Hepatic stellate cell (primary cell): ENCODE measurements at places on chromosomes 4 and X.

DNA sequence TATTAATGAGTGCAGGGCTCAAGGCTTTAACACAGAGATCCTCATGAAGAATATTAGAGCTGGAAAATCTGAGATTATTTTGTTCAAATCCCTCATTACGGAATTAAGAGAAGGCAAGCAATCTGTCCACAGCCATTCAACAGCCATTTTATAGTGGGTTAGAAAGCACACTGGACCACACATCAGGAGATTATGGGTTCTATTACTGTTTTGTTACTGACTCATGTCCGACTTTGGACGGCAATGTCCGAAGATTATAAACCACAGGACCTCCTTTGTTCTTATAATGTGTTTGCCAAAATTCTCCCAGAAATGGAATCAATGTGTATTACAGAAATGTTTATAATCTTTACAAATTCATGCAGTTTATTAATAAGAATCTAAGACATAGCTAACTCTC, 8.1 kb downstream of the LAMTOR3 start:
- no peak for DNase-seq

GRCh38 chr4:75922588-75922987, 18.2 kb downstream of the NAAA start:
- no peak for DNase-seq

DNA sequence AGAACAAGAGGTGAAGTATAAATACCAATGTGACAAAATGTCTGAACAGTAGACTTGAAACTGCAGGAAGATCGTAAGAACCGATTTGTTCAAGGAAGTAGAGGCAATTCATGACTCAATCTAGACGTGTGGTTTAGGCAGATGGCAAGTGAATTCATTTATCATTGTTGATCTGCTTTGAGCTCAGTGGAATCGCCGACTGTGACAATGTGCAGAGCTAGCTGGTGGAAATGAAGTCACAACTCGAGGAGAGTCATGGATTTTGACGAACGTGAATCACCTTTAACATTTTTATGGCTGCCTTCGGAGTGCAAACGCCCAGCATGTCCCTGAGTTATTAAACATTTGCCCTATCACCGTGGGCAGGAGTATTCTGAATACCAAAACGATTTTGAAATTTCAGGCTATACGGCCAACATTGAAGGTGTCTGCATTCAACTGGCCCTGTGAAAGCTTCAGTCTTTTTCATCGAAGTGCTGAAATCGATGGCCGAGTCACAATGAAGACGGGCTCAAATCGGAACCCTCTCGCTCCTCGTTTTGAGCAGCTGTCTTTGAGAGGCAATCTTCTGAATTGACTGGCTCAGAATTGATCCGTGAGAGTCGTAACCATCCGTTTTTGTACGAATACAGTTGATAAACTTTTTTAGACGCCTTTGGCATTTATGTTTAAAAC, 689 bp upstream of the OGT start:
- DNase-seq, result no peak

- no peak for DNase-seq
These were observed 68.5 kb downstream of the UBA6 start for GRCh38 chr4:67632492-67632891.

DNA sequence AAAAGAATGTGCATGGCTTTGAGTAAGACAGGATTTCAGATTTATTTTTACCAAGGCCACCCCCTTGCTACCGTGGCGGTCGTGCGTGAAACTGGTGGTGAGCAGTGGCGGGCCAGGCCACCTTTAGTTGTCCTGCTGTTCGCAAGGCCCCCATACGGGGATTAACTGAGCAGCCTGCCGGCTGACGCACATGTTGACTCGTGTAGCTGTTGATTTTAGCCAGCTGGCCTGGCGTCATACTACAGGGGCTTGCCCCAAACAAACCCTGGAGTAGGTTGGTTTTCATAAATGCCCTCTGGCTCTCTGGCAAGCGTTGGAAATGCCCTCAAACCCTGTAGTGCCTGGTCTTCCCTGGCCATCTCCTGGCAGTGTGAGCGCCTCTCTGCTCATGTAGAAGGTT, 28.4 kb downstream of the WFS1 start:
- DNase-seq, result no peak

DNA sequence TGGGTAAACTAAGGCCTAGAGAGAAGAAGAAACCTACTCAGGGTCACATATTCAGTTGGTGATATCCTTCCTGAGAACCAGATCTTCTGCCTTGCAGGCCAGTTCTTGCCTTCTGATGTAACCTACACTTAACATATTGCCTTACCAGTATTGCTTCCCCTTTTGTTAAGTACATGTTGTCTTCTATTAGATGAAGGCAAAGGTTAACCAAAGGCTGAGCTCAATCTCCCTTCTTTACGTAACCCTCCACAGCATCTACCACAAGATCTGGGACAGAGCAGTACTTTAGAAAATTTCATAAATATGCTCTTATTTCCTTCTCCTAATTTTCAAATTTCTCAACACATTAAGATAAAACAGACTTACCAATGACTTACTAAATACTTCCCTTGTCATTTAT, 474.4 kb downstream of the SH2D1A start:
- no peak for DNase-seq

DNA sequence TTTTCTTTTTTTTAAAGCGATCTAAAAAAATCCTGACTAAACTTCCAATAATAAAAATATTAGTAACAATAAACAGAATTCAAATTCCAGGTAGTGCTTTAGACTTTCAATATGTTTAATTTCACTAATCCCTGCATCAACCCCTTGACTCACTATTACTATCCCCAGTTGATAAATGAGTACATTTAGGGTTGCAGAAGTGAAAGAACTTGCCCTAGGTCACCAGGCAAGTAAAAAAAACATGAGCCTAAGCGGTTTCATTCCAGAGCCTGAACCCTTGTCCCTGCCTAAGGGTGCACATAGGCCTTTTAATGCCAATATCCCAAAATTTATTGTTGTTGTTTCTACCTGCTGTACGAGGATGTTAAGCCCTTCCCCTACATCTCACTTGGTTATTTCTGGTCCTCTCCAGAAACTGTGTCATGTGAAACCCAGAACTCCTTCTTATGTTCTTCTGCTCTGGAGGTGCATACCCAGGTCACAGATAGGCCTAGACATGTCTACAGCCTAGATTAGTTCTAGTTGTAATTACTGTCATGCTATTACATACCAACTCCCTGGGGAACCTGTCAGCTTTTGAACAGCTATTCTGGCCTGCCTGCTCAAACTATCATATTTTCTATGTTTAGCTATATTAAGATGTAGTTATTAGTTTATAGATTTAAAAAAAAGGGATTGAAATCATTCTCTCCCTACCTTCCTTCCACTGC, 244.5 kb upstream of the PITX2 start:
- no peak for DNase-seq

DNA sequence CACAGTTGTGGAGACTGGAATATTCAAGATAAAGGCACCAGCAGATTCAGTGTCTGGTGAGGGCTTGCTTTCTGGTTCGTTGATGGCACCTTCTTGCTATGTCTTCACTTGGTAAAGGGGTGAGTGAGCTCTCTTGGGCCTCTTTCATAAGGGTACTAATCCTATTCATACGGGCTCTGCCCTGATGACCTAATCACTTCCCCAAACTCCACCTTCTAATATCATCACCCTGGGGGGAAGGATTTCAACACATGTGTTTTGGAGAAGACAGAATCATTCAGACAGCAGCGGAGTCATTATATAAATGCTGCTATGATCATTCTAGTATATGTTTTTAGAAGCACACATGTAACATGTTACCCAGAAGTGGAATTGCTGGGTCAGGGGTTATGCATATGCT, 295.3 kb upstream of the CTSO start:
- no peak for DNase-seq

GRCh38 chr4:57095245-57095644, 14.9 kb downstream of the IGFBP7 start:
- no peak for DNase-seq

DNA sequence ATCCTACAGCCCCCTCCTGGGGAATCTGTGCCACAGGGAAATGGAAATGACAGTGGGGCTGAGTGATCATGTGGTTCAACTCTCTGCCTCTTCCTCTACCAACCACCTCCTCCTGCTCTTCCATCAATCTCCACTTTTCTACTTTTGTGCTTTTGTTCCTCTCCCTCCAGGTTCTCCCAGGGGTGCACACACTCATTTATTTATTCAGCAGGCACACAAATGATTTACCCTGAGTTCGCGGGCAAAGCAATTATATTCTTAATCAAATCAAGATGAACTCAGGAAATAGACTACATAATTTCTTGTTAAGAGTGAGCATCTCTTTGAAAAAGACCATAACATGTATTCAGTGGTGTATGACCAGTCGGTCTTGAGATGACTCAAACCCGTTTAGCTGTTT, 69.2 kb downstream of the VCX3A start:
- no peak for DNase-seq

DNA sequence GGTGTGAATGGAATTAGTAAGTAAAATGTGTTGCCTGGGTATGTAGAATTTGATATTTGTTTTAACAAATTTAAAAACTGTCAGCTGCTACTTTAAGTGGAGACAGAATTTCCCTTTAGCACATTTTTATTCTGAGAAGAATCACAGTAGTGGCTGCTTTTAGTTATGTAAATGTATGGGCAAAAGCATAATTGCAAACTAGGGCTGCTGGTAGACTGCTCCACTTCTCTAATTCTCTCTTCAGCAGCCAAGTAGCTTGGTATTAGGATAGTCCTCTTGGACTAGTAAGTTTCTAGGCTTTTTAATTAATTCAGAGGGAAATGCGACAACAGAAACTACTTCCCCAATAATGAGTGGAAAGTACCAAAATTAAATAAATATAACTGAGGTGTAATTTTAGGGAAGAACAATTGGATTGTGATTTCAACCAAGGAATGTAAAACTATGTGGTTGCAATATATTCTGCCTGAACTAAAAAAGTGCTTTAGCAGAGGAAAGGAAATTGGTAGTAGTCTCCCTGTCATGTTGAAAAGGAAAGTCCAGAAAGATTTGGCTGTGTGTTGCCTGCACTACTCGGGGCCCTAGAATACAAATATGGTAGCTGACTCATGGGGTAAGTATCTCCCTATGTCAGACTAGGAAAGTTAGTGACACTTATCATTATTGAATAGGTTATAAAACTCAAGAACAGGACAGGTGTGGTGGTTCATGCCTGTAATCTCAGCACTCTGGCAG, 9.2 kb upstream of the EIF4E start:
- peak; percentile 51 for DNase-seq

- DNase-seq, result no peak
These were observed 10.4 kb upstream of the HPGDS start for GRCh38 chr4:94352996-94353395.

DNA sequence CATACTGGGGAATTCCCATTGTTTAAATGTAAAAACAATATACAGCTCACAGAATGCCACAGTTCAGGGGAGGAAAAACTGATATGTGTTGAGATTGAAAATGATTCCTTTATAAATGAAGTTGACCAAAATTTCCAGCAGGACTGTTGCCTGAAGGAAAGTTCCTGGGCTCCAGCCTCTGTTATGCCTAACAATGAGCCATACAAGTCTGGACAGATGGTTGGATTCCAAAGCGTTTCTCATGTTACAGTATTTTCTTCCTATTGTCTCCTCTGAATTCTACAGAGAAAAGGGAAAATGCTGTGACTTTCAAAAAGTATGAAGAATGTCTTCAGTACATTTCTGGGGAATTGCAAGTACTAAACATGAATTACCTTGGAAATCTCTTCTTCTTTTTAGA, 73.3 kb downstream of the ALPK1 start:
- DNase-seq, result no peak

DNA sequence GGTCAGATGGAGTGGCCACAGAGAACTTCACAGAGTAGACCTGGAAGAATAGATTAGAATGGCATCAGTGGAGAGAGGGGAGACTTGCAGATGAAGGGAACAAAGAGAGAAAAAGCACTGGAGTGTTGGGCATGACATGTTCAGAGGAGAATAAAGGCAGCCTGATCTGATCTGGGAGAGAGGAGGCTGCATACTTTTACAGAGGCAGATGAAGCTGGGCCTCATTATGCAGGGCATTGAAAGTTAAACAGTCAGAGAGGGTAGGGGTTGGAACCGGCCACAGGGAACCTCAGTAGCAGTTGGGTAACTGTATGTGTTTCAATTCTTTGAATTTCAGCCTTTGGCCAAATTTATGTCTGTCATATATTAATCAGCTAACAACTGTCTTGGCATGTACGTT, 61.2 kb downstream of the SH3BGRL start:
- DNase-seq, result no peak

GRCh38 chrX:7179446-7179845, 31.5 kb upstream of the PUDP start:
- no peak for DNase-seq

GRCh38 chrX:54715621-54716020, 82.4 kb downstream of the ITIH6 start:
- no peak for DNase-seq

DNA sequence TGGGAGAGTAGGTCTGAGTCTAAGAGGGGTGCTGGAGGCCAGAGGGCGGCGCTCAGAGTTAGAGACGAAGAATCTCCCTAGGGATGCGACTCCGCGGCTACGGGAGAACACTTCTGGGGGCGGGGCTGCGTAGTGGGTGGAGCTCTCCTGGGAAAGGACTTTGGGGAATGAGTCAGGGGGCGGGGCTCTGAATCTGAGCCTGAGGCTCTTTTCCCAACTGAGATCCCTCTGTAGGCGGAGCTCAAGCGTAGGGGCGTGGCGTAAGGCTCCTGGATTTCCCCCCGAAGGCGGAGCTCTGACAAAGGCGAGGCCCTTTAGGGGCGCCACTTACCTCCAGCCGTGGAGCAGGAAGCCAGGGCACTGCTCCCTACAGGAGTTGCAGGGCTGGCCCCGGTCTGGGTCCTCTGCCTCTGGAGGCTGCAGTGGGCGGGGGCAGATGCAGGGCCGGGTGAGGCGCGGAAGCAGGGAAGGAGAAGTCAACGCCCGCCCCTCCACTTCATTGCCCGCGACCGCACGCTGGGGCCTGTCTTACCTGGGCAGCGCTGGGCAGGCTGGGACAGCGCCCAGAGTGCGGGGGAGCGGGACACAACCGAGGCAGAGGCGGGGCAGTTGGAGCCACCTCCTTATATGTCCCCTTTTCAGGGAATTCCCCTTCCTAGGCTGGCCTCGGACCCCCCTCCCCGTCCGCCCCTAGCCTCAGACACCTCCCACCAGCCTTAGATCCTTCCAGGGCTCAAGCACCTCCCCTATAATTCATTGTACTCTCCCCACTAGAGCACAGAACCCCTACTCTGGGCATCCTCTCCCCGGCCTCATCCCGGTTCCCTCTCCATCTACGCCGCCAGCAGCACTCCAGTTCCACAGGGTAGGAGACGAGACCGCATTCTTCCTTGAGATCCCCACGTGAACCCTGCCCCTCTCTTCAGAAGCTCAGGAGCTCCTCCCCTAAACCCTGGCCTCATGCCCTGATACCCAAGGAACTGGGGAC, 1.6 kb downstream of the PRICKLE3 start:
- peak; percentile 83 for DNase-seq

DNA sequence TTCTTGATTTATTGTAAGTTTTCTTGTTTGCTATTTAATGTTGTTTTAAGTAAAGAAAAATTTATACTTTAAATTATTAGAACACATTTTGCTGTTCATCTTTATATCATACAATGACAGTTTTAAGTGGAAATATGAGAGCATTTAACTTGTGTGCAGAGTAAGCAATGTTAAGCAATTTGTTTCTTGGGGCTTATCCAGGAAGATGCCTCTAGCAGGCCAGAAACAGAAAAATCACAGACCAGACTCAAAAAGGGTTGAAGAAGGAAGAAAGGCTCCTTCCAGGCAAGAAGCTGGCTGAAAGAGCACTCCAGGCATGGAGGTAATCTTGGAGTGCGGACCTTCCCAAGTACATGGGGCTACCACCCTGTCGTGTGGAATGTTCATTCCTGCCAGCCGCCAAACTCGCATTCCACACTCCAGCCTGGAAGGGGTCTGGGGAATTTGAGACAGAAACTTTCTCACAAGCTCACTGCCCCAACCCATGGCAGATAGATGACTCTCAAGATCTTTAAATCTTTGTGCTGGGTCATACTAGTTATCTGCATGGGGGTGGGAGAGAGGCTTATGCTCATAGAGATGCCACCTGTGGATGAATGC, 1521.3 kb upstream of the AGA start:
- no peak for DNase-seq
